ENCODE measurements at places on chromosomes 2 and 18.

- DNase-seq: no peak
Measured at GRCh38 chr2:183019718-183020442, 18.4 kb downstream of the NCKAP1 start.

- DNase-seq: no peak
Measured at GRCh38 chr2:20023688-20024087, 11.2 kb upstream of the MATN3 start.

DNA sequence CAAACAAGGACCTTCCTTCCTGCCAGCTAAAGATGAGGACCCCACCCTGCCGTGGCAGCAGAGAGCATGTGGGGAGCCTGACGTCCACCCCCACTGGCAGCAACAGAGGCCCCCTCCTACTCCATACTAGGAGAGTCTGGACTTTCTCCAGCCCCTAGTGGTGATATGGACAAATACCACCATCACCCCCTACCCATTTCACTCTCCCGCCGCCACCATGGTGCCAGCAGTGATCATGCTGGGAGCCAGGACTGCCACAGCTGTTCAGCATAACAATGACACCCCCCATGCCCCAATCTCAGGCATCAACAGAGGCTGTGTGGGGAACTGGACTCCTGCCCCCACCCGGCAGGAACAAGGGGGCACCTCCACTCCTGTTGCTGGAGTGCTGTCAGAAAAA lies 42.7 kb upstream of the ATP9B start:
- DNase-seq: no peak

DNA sequence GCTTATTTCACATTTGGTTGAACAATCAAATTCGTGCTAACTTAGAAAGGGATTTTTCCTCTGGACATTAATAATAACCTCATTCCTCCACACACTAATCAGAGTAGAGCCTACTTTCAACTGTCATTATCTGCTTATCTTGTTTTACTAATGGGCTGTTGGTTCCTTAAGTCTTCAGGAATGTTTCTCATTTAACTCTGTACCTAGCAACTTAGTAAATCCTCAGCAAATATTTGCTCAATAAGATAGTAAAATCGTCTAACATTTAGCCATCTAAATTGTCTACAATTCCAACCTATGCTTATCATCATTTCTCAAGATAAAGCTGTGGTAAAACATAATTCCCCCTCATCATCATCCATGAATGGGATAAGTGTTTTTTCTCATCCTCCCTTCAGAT lies 98.1 kb downstream of the CDH2 start:
- no peak for DNase-seq

All from nucleus accumbens (tissue), 56 donors.